Neuronal stem cell (in vitro differentiated cells): ENCODE measurements at places on chromosomes 7 and 10.

GRCh38 chr10:122910310-122910709 is at the start of gene FAM24A:
TSS of gene FAM24A (plus strand) at chr10:122910610. CDS start at chr10:122911635, 1,025 bp downstream.
- DNase-seq: no peak

DNA sequence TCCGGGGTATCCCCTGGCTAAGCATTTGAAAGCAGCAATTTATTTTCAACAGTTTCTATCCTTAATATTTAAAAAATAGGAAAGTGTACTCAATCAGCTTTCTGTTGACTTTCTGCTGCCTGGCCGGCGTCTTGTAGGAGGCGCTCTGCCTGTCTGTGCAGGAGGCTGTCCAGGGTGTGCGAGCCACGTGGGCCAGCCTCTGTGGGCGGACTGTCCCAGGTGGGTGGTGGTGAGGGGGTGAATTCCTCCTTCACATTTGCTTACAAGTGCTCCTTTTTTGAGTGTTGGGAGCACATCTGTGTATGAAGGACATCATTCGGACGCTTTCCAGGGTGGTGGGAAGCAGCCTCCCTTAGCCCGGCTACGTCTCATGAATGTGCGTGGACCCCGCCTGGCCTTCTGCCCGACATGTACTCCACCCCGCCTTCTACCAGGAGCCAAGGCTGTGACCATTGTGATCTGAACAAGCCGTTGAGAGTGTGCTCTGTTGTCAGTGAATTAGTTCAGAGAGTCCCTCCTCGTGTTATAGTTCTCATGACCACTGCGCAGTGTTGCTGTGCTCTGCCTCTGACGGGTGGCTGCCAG is 114.9 kb downstream of the MGMT start:
- no peak for DNase-seq

DNA sequence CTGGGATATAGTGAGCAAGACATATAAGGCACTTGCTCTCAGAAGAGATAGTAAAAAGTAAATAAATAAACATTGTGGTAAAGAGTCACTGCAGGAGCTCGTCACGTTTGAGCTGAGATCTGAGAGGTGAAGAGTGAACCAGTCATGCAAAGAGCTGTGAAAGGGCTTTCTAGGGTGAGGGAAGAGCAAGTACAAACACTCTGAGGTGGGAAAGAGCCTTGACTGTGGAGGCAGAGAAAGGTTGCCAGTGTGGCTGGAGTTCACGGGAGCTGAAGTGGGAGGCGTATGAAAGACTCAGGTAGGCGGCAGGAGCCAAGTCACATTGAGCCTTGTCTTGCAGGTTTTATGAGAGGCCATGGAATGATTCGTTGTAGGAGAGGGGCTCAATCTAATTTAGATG is 141.0 kb downstream of the C1GALT1 start:
- no peak for DNase-seq

DNA sequence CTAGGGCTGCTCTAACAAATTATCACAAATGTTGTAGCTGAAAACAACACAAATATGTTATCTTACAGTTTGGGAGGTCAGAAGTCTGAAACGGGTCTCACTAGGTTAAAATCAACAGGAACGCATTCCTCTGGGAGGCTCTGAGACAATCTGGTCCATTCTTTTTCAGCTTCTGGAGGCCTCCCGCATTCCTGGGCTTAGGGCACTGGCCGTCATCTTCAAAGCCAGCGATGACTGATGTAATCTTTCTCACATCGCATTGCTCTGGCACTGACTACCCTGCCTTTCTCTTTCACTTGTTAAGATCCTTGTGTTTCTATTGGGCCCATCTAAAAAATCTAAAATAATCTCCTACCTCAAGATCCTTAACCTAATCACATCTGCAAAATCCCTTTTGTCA is 1071.5 kb upstream of the C7orf33 start:
- DNase-seq: no peak

- DNase-seq: no peak
Measured at GRCh38 chr10:113562069-113562468, 9.2 kb downstream of the HABP2 start.

DNA sequence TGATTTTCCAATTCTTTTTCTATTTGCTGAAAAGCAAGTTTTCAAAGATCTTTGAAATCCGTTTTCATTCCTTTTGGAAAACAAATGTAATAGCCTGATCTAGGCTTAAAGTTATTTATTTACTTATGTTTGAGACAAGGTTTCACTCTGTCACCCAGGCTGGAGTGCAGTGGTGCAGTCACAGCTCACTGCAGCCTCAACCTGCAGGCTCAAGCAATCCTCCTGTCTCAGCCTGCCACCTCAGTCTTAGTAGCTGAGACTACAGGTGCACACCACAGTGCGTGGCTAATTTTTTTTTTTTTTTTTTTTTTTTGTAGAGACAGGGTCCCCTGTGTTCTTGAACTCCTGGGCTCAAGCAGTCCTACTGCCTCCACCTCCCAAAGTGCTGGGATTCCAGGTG is 4.6 kb downstream of the ST7 start:
- DNase-seq: no peak

- DNase-seq: no peak
Measured at GRCh38 chr10:76946270-76946669, 691.3 kb downstream of the KCNMA1 start.

GRCh38 chr10:36232935-36233334 is 590.8 kb upstream of the FZD8 start:
- DNase-seq: no peak

GRCh38 chr7:69596723-69597277 is 1.5 kb upstream of the AUTS2 start:
- no peak for DNase-seq

GRCh38 chr7:54299426-54299825 is 242.7 kb upstream of the VSTM2A start:
- DNase-seq: no peak

GRCh38 chr10:127470911-127471310 is 78.2 kb upstream of the NPS start:
- DNase-seq: no peak

GRCh38 chr7:31442626-31443025 is 71.3 kb upstream of the ITPRID1 start:
- no peak for DNase-seq

GRCh38 chr10:83545901-83546391 is 593.4 kb upstream of the GHITM start:
- peak; percentile 4 for DNase-seq

GRCh38 chr7:13797545-13797944 is 191.9 kb downstream of the ETV1 start:
- no peak for DNase-seq

DNA sequence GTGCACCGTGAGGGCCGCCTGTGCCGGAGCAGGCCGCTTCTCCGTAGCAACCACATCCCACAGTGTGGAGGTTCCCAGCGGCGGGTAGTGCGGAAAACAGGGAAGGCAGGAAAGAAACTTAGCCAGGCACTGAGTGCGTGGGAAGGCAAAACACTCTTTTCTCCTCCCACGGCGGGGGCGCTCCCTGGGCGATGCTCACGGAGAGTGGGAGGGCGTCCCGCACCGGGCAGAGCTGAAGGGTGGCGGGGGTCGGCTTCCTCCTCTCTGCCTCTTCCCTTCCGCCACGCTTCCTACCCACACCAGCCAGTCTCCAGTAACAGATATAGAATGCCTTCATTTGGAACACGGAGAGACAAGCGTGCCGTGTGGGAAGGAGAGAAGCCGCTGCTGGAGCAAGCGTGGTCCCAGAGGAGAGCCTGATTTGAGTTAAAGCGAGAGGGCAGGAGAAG is 252.5 kb downstream of the PAXIP1 start:
- DNase-seq: no peak

DNA sequence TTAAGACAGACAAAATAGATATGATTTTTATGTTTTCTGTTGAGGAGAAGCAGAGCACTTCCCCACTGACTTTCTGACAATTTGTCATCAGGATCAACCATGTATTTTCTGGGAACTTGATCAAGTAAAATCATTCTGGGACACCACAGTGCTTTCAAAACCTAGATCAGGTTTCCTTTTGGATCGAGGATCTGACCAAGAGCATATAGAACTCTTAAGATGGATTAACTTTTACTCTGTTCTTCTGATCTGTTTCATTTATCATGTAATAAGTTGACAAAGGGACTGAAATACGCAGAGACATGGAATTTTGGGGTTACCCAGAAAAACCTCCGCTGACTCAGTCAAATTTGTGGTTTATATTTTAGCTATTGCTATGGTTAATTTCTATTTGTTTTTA is 136.0 kb upstream of the WNT16 start:
- DNase-seq: no peak

DNA sequence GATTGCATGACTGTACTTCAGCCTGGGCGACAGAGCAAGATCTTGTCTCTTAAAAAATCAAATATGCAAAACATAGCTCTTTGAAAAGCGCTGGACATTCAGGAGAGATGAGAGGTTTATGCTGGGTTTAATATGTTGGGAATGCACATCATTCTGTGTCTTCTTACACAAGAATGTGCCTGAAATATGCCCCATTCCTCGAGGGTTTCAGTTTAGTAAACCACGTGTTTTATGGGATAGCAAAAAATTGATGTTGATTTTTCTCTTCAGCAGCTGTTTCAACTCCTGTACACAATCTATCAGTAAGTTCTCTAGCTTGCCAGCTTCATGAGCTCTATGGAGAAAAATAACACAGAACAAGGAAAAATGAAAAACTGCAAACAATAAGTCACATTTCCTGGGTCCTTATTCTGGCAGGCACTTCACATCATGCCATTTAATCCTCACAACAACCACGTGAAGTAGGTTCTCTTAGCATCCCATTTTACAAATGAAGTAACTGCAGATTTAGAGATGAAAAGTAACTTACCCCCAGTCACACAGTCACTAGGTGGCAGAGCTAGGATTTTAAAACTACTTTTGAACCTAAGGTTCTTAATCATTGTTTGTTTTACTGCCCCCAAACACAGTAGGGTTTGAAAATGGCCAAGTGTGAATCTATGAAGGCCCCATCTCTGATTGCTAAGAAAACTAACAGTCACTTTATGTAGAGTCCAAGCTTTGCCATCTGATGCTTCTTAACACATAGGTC is 423.6 kb downstream of the PHTF2 start:
- no peak for DNase-seq

GRCh38 chr7:66743920-66744319 is 3.4 kb downstream of the RABGEF1 start:
- DNase-seq: no peak

DNA sequence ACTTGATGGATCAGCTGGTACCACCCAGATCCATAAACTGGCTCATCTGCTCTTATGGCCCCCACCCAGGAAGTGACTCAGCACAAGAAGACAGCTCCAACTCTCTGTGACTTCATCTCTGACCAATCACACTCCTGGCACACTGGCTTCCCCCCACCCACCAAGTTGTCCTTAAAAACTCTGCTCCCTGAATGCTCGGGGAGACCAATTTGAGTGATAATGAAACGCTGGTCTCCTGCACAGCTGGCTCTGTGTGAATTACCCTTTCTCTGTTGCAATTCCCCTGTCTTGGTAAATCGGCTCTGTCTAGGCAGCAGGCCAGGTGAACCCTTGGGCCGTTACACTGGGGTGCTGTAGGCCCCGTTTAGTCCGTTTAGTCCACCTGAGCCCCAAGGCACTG is 23.4 kb upstream of the BNIP3 start:
- no peak for DNase-seq

DNA sequence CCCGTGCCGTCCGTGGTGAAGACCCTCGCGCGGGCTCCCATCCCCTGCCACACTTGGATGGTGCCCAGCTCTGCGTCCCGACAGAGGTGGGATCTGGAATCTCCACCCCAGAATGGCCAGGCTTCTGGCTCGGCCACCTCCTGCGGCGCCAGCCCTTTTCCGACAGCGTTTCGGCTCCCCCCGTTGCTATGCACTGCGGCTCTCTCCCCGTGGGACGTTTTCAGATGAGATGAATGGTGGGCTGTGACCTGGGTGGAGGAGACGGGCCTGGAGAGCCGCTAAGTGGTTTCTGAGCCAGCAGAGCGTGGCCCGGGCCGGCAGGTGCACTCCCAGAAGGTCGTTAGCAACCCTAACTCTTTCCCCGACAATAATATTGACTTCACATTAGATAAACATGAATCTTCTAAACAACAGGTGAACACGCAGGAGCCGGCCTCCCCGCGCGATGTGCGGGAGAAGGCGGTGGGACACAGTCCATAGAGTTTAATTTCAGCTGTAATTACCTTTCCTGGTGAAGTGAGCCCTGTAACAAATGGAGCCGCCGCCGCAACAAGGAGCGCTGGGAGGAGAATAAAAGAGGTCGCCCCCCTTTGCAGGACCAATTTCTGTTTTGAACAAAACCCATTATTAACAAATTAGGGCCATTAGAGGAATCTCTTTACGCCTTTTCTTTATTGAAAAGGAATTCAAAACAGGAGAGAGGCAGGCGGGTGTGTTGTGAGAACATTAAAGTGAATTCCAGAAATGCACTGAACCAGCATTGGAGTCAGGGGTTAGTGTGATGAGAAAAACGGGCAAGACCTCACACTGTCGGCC is 294.3 kb upstream of the PFKP start:
- DNase-seq: peak; percentile 69

DNA sequence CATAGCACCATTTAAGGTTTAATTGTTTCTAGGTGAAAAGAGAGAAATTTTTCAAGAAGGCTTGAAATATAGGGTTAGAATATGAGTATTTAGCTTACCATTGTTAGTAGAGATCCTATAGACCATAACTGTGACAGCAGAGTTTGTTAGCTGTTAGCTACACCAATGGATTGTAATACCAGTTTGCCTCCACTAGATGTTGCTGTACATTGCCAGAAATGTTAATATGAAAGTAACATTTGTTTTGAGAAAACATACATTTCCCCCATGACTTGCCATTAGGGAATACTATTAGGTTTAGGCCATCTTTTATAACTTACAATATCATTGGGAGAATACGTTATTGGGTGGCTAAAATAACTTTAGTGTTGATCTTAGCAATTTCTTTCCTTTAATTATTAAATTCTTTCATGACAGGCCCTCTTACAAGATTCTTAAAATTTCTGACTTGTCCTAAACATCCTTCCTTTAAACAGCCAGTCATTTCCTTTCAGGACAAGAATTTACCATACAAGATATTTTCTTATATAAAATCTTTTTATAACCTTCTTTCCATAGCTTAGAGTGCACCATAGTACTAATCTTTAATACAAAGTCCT is 39.5 kb downstream of the ZNF117 start:
- peak; percentile 2 for DNase-seq

DNA sequence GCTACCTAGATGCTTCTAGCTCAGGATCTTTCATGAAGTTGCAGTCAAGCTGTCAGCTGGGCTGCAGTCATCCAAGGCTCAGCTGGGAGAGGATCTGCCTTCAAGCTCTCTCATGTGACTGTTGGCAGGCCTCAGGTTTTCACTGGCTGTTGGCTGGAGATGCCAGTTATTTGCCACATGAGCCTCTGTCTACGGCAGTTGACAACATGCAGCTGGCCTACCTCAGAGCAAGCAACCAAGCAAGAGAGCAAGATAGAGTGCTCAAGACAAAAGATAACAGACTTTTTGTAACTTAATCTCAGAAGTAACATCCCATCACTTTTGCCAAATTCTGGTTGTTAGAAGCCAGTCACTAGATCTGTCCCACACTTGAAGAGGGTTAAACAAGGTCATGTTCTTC is 125.8 kb downstream of the TPST1 start:
- no peak for DNase-seq
